ENCODE measurements at places on chromosomes 3 and 15. TPM values are rescaled to one million over a fixed set of nuclear protein-coding genes. Genes with fewer than 3 reads are reported as not detected.

DNA sequence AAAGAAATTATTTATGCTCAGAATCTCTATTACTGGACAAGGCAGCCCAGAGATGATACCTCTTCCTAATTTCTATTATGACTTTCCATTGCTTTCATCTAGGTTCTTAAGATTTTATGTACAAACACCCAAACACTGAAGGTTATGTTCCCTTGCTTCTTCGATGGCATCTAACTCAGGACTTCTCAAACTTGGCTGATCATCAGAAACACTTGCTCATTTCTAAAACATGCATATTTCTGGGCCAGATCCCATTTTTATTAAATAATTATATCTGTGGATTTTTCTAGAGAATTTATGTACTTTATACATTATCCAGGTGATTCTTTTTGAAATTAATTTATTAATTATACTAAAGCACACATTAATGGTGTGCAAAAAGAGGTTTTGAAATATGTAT lies 482.4 kb upstream of the NR2F2 start:
- no peak for DNase-seq

DNA sequence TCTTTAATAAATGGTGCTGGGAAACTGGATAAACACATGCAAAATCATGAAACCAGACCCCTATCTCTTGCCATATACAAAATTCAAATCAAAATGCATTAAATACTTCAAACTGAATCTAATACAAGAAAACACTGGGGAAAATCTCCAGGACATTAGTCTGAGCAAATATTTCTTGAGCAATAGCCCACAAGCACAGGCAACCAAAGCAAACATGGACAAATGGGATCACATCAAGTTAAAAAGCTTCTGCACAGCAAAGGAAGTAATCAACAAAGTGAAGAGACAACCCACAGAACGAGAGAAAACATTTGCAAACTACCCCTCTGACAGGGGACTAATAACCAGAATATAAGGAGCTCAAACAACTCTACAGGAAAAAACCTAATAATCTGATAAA lies 6.3 kb downstream of the ANKRD28 start:
- DNase-seq: no peak

Gene CPLX3
- total RNA-seq: not detected

DNA sequence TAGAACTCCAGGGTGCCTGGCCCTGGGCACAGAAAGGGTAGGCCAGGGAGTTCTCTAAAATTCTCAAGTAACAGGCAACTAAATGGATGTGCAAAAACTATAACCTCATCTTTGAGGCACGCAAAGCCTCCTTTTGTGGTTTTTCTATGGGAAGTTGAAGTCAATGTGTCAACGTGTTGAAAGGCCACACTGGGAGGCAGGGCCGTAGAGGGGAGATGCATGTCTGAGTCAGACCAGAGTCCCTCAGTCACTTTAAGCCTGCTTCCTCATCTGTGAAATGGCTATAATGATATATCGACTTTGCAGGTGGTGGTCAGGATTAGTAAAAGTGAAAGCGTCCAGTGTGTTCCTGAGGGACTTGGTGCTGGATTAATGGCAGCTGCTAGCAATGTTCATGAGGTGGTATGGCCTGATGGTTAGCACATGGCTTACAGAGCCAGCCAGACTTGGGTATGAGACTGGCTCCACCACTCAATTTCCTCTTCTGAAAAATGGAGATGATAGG lies 17.0 kb downstream of the TGM5 start:
- DNase-seq: no peak

DNA sequence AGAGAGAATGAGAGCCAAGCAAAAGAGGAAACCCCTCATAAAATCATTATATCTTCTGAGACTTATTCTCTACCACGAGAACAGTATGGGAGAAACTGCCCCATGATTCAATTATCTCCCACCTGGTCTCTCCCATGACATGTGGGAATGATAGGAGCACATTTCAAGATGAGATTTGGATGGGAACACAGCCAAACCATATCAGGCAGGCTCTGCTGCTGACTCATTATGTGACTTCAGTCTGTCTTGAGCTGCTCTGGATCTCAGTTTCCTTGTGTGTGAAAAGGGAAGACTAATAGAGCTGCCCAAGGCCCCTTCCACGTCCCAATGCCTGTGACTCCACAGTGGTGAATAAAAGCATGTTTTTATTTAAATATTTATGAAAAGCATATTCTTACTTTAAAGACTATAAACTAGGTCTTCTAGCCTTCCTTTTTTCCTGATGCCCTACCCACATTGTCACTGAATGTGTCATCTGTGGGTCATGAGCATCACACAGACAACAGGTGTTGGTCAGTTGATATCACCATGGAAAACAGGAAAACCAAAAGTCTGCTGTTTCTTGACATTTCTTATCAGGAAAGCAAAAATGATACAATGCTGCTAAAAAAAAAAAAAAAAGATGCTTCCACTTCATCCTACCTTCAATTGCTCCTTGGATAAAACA lies 96.0 kb upstream of the PPP2R3A start:
- DNase-seq: no peak

GRCh38 chr3:141491081-141491480 lies 4.3 kb downstream of the RASA2 start:
- DNase-seq: no peak

Gene CDHR4
- total RNA-seq: not detected

All from cardiac muscle cell (in vitro differentiated cells and primary cell).